ENCODE measurements at places on chromosomes 7 and 10.

DNA sequence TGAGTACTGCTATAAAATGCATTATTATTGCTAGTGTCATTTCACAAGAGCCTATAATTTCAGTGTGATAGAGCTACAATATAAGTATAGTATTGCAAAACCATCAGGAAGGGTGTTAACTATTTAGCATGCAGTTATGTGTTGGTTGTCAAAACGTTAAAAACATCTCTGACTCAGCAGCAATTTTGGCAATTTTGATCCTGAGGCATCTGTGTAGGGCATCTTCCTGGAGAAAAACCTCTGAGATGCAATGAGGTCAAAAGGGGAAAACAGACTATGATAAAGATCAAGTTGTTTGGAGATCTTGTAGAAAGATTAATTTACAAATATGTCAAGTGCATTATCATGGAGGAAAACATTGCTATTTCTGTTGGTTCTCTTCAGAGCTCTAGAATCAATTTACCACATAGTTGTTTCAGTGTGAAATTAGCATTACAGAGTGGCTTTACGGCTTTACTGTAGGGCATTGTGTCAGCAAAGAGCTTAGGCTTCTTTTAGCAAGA, 5.3 kb downstream of the CFTR start:
- no peak for DNase-seq

DNA sequence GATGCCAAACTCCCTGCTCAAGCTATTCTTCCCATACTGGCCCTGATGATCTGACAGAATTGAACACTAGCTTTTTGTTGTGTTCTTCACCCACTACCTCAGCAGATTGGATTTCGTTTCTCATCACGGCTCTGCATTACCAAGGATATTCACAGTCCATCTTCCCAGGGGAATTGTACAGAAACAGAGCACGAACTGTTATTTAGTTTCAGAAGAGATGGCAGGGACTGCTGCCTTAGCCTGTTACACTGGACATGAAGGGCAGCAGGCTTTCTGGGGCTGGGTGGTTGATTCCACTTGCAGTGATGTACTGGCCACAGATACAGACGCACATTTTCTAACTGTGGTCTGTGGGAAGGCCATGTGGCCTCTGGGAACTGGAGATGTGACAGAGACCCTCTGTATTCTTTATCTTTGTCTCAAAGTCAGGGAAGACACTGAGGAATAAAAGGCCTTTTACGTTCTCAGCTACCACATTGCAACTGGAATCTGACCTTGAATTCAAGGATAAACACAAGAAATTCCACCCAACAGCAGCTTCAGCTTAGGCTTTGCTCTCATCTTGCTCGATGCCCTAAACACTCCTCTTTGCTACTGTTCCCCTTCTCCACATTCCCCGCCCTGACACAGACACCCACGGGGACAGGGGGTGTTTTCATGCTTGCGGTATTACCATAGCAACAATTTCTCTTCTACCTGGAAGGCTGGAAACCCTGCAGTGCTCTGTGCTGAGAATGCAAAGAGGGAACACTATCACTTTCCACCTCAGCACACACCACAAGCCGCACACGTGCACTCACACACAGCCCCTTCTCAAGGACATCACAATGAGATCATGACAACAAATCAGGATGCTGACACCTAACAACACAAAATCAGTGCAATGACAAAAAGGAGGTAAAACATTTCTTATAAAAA, 81.7 kb downstream of the RNF216 start:
- peak; percentile 80 for DNase-seq

- no peak for DNase-seq
Observed at GRCh38 chr7:146725520-146725919, 608.9 kb downstream of the CNTNAP2 start.

DNA sequence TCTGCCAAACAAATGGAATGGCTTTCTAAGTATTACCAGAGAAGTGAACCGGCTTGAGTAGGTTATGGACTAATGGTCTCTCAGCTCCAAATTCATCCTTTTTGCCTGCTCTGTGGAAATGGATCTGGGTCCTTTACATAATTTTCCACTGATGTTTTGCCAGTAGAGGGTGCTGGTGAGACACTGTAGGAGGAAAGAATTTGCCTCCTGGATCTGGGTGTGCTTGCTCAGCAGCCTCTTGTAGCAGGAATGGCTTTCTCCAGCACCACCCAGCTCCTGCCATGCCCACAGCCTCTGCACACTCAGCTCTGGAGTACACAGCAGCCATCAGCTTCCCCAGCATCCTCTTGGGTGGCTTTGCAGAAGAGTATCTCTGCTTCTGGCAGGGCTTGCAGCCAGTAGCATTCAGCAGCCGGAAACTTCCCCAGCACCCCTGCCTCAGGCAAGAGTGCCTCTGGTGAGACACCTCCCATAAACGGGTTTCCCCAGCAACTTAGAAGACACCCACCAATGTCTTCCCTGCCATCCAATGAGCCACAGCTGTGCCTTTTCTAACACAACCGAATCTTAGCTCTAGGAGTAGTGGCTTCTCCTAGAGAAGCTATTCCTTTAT, 235.0 kb upstream of the PLPP4 start:
- no peak for DNase-seq

- no peak for DNase-seq
Observed at GRCh38 chr7:16615228-16615627, 30.3 kb downstream of the ANKMY2 start.

DNA sequence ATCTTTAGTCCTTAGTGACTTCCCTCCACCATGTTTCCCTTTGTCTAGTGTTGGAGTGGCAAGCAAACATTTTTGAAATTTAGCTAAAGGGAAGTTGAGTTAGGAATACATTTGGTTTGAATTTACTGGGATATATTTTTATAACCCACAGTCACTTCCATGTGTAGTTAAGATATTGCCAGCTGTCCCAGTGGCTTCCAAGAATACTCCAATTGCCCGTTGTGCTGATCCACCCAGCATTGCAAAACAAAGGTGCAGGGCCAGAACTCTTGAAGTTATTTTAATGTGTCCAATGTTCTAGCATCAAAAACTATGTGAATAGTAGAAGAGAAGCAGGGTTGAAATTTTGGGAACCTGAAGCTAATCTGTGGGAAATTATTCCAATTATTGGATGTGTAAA, 2.5 kb upstream of the P4HA1 start:
- no peak for DNase-seq

GRCh38 chr7:36440880-36441279, 51.2 kb downstream of the ANLN start:
- no peak for DNase-seq

DNA sequence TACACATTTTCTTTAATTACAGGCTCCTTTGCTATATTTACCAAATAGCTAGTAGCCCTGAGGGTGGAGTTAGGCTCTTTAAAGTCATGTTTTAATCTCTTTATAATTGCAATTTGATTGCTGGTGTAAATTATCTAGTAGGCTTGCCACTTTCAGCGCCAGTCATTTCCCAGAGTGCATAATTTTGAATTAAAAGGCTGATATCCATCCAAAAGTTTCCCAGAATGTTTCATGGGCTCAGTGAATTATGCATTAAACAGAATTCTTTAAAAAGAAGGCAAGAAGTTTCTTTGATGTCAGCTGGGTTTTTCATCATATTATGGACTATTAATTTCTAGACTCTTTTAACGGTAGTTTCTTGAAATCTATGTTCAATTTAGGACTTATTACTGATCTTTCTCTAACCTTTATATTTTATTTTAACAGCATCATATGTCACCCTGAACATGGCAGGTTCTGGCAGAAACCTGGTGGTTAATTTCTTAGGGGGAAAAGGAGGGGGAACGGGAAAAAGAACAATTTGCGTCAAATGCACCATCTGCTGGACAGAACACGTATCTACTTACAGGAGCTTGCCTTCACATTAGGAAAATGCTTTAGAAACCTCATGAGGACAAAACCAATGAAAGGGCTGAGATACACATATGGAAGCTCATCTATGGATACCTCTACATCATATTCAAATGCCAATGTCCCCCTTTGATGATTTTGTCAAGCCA, 171.1 kb downstream of the GRM3 start:
- no peak for DNase-seq

GRCh38 chr10:106795619-106796018, 368.9 kb downstream of the SORCS1 start:
- DNase-seq: no peak

DNA sequence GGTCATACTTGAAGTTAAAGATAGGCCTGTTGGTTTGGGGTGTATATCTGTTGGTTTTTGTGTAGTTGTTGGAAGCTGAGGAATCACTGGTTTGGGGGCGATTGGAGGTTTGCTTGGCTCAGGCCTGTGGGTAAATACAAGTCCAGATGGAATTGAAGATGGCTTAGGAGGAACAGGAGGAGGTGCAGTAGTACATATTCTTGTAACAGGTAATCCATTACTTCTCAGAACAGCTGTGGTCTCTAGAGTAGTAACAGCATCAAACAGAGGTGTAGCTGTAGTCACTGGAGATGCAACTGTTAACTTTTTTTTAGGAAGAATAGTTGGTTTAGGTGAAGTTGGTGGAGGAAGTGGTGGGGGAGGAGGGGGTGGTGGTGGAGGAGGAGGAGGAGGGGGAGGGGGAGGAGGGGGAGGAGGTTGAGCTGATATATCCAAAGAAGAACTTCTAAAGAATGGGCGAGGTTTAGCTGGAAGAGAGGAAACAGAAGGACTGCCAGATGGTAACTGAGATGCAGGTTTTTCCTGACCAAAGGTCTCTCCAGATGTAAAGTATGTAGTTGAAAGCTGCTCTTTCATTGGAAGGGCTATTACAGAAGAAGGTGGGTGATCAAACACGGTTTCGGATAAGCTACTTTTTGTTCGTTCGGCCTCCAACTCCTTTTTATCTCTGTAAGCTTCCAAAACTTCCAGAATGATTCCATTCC, 209.2 kb downstream of the PCLO start:
- DNase-seq: no peak

- DNase-seq: no peak
Observed at GRCh38 chr7:42070068-42070467, 166.9 kb downstream of the GLI3 start.

DNA sequence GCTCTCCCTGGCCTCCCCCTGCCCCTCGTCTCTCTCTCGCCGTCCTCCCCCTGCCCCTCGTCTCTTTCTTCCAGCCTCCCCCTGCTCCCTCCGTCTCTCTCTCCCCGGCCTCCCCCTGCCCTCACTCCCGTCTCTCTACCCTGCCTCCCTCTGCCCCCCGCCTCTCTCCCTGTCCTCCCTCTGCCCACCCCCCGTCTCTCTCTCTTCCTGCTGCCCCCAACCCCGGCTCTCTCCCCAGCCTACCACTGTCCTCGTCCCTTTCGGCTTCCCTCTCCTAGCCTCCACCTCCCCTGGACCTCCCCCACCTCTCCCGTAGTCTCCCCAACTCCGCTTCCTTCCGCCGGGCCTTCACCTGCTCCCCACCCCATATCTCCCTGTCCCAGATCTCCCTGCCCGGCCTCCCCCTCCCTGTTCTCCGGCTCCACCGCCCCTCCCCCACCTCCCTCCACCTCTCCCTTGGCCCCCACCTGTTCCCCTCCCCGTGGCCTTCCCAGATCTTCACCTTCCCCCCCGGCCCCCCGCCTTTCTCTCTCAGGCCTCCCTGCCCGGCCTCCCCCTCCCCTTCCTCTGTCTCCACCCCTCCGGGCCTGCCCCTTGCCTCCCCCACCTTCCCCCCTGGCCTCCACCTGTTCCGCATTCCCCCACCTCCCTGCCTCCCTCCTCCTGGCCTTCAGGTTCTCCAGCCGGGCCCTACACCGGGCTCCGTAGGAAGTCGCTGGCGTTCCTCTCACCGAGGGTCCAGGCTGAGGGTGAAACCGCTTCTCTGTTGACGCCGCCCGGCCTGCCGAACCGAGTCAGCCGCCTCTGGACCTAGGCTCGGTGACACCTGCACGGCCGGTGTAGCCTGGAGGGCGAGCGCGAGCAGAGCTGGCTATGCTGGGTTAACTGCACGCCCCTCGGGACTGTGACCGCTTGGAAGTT, 1.2 kb downstream of the GET4 start:
- no peak for DNase-seq

DNA sequence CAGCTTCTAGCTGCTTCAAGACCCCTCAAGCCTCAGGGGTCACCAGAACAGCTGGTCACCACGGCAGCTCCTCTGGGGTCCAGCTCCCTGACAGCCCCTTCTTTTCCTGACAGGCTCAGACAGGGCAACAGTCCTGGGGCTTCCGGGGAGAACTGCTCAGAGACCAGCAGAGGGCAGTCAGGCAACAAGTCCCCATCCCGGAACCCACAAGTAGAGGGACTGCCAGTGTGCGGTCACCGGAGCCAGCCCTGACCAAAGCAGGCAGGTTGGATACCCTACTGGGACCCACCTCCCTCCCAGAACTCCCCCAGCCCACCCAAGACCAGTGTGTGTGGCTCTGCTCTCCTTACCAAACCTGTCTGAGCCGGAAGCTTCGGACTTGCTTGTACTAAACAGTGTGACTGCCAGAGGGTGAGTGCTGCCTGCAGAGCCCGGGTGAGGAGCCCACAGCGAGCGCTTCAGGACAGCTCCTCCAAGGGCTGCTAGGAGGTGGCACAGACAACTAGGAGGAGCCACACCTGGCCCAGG, 40.3 kb downstream of the YKT6 start:
- DNase-seq: peak; percentile 73

GRCh38 chr7:104111271-104111670, 96.5 kb downstream of the ORC5 start:
- no peak for DNase-seq

DNA sequence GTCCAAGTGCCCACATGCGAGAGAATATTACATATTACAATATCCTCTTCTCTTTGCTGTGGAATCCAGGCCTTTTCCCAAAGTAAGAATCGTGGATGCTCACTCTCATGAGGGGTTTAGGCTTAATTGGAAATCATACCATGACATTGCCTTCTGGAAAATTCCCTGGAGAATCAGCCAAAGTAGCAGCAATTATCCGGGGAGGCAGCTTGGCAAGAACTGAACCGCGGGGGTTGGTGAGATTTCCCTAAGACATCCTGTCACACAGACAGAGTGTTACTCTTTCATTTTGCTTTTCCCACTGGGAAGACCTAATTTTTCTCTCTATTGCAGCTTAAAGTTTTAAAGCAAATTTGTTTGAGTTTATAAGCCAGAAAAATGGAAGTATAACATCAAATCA, 463.6 kb upstream of the DPP6 start:
- no peak for DNase-seq

DNA sequence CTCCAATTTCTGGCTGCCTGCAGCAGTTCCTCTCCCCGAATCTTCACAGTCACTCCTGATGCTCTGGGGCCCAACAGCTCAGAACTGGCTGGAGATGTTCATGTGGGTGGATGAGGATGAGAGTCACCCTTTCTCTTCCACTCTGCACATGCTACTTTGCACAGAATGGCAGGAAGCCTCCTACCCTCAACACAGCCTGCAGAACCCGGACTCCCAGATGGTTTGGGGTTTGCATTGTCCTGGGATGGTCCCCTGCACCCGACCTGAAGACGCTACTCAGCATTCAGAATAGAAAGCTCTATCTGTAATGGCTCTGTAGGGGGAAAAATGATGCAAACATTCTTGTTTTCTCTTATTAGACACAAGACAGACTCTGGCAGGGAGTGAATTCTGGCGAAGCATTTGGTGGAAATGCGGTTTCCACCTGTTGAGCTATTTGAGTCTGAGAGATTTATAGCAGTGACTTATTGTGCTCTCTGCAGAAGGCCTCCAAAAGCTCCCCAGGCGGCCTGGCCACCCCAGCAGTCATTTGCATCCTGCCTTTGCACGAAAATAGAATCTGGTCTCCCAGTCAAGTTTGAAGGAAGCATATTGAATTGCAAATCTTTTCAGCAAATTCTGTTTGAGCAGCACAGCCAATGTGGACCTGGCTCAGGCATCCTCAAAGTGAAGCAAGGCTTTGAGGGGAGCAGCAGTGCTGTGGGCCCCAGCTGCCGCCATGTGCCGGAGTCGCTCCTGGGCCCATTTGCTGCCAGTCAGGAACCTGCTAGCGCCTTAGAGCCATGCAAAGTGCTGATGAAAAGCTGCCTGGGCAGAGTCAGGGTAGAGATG, 309.3 kb downstream of the TCERG1L start:
- no peak for DNase-seq

- DNase-seq: no peak
Observed at GRCh38 chr7:137681657-137682562, 164.9 kb downstream of the DGKI start.

All from activated CD4-positive, alpha-beta T cell treated with anti-CD3 and anti-CD28 coated beads, Interleukin-2, amount 50 U/mL, for 48 hours (primary cell).